ENCODE measurements at places on chromosomes 6 and 20.

- DNase-seq, result no peak
Observed at GRCh38 chr20:58824843-58825242, 25.9 kb downstream of the GNAS-AS1 start.

DNA sequence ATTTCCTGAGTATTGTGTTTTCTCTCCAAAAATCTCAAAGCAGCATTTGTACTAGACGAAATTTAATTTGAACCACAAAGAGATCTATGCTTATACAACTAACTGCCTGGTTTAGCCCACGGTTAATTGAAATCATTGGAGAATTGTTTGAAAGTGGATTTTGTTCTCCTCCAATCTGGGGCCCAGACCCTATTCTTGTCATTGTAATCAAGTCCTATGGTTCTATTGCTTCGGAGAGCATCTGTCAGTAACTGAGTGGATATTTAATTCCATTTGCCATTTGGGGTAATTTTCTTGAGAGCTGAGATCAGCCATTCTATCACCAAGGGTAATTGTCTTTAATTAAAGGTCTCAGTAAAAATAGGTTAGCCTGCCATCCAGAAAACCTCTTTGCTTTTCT is 117.0 kb upstream of the KCNG1 start:
- no peak for DNase-seq

DNA sequence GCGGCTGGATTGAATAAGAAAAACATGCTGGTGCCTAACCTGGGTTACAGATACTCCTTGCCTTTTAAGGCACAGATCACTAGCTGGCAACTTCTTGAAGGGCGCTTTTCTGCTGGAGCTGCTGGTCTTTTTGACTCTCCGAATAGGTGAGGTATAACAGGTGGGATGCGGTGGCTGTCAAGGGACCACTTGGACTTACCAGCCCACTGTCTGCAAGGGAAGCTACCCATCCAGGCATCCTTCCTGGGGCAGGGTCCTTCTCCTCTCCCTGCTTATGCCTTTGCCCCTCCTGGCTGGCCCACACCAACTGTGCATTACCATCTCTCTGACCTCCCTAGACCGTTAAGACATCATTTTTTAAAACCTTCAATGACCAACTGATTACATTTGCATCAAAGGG is 57.4 kb downstream of the NPEPL1 start:
- no peak for DNase-seq

GRCh38 chr6:119176445-119176844 is 98.0 kb upstream of the FAM184A start:
- no peak for DNase-seq

DNA sequence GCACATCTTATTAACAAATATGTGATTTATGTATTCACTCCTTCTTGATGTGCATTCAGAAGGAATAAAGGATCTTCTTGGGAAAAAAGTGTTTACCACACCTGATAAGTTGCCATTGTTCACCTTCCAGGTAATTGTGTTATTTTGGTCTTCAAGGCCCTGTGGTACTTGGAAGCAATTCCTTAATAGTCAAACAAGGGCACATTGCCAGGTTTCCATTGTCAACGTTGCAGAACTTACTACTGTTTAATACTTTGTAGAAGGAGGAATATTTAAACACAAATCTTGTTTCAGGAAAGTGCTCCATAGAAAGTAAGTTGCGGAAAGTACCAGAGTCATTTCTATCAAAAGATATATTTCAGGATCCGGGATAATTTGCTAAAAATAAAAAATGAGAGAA is 129.5 kb upstream of the SGK1 start:
- DNase-seq, result peak; percentile 76

GRCh38 chr20:45368221-45368980 is 5.4 kb downstream of the SYS1 start:
- DNase-seq, result no peak

DNA sequence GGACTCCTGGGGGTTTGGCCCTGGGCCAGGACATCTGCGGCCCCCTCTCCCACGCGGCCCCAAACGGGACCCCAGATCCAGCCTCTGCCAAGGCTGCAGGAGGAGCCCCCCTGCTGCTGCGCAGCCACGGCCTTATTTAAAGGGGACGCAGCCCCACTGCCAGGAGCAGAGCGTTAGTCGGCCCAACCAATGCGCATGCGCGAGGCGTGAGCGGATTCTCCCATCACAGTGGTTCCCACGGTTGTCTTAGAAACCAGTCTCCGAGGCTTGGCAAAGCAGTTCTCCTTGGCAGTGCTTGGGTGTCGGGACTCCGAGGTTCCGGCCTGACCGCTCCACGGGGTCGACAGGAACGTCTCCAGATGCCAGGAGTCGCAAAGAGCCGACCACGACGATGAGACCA is 288.3 kb upstream of the ZNF337 start:
- DNase-seq, result peak; percentile 56

- peak; percentile 52 for DNase-seq
Observed at GRCh38 chr6:56775498-56776166, 132.9 kb upstream of the DST start.

DNA sequence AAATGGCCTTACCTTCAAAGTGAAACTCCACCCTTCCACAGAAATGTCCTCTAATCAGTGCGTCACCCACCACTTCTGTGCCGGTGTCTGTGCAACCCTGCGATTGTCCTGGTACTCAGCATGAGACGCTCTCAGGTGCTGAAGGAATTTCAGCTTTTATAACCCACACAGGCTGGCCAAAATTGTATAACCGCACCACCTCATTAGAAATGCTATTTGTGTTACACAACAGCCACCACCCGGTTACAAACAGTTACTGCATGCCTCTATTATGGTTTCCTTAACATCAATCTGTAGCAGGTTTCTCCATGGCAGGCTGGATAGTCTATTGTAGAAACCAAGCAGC is 51.5 kb downstream of the SLC23A2 start:
- peak; percentile 81 for DNase-seq

DNA sequence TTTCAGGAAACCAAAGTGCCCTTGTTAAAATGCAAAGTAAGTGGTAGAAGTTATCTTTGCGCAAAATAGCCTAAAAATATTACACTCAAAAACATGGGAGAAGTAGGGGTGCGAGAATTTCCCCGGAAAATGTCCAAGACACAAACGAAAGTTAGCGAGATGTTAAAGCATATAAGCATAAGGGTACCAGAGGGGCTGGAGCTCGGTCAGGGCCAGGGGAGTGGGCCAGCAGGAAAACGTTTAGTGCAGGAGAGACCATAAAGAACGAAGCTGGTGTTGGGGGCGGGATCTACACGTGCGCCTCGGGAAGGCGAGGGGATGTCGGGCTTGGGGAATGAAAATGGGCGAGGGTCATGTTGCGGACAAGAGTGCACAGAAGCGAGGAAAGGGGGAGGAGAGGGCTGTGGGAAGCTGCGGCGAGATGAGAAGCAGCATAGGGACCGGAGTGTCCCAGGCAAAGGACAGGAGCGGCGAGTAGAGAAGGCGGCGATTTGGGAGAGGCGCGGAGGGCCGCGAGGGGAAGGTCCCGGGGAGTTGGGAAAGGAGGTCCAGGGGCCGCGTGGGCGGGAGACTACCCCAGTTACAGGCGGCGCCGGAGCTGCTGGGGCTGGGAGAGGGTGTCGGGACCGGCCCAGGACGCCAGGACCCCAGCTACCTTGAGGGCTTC is 600 bp downstream of the XPO5 start:
- DNase-seq, result peak; percentile 52

DNA sequence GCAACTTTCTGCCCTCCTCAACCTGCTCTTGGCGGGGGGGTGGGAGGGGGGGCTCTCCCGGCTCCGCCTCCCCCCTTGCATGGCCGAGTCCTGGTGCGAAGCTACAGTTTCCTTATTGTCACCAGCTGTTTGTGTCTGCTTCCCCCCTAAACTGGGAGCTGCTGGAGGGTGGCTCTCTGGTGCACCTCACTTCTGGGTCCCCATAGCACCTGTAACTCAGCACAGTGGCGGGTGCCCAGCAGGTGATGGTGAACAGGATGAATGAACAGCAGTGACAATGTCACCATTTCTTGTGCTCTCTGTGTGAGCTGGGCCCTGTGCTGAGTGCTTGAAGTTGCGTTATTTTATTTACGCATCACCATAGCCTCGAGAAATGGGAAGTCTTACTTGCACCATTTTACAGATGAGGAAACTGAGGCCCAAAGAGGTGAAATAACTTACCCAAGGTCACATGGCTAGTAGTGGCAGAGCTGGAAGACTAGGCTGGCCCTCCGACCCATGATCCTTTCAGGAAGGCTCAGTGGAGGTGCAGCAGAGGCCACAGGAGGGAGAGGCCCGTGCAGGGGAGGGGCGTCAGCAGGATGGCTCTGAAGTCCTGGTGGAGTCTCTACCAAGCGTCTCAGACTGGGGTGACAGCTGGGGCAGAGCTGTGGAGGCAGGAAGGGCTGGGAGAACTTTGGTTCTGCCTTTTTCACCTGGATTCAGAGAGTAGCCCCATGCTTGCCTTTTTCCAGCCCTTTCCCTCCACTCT is 41.8 kb downstream of the SRC start:
- DNase-seq, result no peak

GRCh38 chr6:47264775-47265184 is 44.9 kb downstream of the TNFRSF21 start:
- DNase-seq, result peak; percentile 92

DNA sequence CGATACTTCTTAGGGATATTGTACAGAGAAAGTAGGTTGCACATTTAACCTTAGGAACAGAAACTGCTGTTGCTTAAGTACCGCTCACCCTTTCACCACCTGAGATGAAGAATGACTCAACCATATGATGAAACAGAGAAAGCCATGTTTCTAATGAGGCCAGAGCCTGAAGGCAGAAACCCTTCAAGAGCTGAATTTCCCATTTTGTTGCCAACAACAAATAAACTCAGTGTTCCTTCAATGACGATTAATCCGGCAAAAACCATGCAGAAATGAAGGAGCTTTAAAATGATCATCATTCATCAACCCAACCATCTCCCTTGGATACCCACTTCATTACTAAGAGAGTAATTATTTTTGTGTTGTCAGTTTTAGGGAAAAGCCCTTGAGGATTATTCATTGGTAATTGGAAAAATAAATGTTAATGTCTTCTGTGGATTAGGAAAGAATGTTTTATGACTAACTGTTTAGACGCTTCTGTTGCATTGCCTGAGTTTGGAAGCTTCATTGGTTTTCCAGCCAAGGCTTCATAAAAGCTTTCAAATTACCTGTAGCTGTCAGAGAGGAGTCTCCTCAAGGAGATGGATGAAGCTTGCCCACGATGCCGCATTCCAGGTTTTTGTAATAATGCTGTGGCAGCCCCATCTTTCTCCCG is 112.1 kb upstream of the IYD start:
- no peak for DNase-seq

- no peak for DNase-seq
Observed at GRCh38 chr20:62524505-62524911, 48.7 kb upstream of the GATA5 start.

GRCh38 chr6:34234667-34235306 is 1.9 kb upstream of the HMGA1 start:
- no peak for DNase-seq

DNA sequence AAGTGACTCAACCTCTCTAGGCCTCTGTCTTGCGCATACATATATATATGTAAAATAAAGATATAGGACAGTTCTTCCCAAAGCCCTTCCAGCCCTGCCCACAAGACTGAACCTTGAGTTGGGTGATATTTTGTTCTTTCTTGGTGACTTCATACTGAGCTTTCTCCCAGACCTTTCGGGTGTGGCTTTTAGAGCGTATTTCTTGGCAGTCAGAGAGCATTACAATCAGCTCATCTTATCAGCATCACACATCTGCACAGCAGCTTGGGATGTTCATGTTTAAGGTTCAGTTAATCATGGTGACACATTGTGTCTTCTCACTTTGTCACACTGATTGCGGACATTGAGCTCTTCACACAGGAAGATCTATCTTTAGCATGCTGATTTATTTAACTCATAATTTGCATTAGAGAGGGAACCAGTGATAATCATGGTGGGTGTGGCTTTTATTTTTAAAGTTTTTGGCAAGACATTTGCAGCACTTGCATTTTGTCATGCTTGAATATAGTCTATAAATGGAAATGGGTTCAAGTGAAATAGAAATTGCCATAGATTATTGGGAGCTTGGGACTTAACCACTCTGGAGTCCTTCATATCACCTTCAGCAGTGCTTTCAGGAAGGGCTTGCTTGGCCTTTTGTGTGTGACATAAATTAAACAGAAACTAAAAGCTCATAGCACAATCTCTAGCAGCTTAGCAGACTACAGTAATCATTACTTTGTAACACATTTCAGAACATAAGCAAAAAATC is 8.3 kb downstream of the KIF3B start:
- peak; percentile 28 for DNase-seq

DNA sequence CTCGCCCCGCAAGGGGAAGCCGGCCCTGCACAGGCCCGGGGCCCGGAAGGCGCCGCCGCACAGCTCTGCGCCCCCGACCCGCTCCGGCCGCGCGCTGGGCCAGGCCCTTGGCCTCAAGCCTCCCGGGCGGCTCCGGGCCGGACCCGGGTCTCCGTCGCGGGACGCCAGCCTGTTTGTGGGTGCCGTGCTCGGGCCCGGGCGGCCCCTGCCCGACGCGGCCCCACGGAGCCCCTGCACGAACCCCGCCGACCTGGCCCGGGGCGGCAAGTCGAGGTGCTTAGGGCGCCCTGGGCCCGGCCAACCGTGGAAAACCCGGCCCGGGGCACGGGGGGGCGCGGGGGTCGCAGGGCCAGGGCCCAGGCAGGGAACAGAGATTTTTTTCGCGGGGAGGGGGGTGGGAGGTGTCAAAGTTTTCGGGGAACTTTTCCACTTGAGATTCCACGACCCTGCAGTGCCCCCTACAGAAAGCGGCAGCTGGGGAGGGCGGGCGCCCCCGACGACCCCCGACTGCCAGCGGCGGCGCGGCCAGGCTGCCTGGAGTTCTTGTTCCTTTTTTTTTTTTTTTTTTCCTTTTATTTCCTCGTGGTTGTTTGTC is 805 bp upstream of the STX16 start:
- DNase-seq, result no peak

GRCh38 chr6:130070792-130071191 is 52.4 kb downstream of the L3MBTL3 start:
- DNase-seq, result no peak

DNA sequence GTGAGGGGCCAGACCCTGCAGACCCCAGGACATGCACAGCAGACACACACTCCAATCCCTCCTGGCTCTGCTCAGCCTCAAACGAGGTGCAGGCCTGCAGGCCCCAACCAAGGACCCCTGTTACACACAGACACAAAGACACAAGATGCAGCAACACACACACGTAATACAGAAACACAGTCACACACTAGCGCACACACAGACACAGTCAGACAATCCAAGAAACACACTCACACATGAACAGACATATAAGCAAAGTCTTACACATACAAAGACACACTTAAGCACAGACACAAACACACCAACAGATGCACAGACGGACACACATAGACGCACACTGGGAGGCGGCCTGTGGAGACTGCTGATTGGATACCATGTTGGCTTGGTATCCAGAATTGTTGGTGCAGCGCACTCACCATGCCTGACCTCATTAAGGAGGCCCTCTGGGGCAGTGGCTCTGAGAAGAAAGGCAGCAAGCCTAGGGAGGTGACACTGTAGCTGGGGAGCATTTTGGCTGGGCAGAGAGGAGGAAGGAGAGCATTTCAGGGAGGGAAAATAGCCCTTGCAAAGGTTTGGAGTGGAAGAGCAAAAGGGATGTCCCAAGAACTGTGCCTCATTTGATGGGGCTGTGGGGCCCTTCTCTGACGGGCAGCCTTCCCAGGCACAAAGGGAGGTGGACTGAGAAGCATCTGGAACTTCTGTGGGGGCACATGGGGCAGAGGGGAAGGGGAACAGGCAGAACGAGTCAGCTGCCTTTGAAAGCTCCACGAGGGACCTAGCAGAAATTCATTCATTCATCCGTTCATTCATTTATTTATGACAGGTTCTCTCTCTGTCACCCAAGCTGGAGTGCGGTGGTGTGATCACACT is 1.4 kb upstream of the HSPA12B start:
- DNase-seq, result no peak

- no peak for DNase-seq
Observed at GRCh38 chr20:54108326-54108642, 37.9 kb upstream of the BCAS1 start.

GRCh38 chr6:160226118-160226591 is 32.5 kb downstream of the SLC22A2 start:
- no peak for DNase-seq

Measured in dermis blood vessel endothelial cell (primary cell).